ENCODE measurements at places on chromosomes 5 and 9. TPM values are rescaled to one million over a fixed set of nuclear protein-coding genes. Genes with fewer than 3 reads are reported as not detected.

The RXFP3 gene
- total RNA-seq: not detected

DNA sequence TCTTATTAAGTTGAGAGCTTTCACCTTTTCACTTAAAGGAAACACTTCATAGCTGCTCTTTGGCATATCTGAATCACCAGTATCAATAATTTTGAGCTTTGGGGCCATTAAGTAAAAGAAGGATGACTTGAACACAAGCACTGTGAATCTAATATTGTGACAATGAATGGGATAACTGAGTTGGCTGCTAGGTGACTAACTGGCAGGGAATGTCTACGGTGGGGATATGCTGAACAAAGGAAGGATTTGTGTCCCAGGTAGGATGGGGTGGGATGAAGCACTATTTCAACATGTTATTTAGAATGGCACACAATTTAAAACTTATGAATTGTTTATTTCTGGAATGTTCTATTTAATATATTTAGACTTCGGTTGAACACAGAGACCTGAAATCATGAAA, 123.6 kb downstream of the TEX10 start:
- peaks cover 75% of the 10 kb centered on the region for H3K36me3 ChIP-seq
- H3K27me3 ChIP-seq: no peaks in the 10 kb centered on the region
- peaks cover 4% of the 10 kb centered on the region for H3K4me1 ChIP-seq
- no peak overlapping the region for H3K4me3 ChIP-seq

DNA sequence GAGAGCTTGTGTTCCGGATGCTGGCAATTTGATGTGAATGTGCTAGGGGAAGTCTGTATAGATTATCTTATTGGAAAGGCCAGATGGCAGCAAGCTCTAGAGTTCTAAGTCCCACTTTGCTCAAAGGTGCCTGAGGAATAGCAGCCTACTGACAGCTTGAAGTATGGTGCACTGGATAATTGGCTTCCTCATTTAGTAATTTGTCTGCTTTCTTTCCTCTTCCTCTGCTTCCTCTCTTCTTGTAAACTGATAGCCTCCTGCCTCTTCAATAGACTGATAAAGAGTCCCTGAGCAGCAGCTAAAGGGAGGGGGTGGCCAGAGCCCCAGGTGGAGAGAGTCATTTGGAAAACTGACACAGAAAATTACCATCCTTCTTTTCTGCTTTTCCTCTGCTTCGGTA, 177.3 kb downstream of the FGF1 start:
- H3K4me3 ChIP-seq: no peak overlapping the region
- peaks cover 7% of the 10 kb centered on the region for H3K4me1 ChIP-seq
- no peak for DNase-seq
- H3K27me3 ChIP-seq: peaks cover 1% of the 10 kb centered on the region
- H3K36me3 ChIP-seq: no peaks in the 10 kb centered on the region
- no peak overlapping the region for H3K27ac ChIP-seq

The TMC1 gene
- total RNA-seq: not detected

- H3K27me3 ChIP-seq: peaks cover 5% of the 10 kb centered on the region
- H3K27ac ChIP-seq: no peak overlapping the region
- H3K4me3 ChIP-seq: peak overlapping the region; percentile 81
- H3K4me1 ChIP-seq: peaks cover 12% of the 10 kb centered on the region
- peak; percentile 32 for DNase-seq
Observed at GRCh38 chr9:136133191-136133958, 14.7 kb upstream of the TMEM250 start.

DNA sequence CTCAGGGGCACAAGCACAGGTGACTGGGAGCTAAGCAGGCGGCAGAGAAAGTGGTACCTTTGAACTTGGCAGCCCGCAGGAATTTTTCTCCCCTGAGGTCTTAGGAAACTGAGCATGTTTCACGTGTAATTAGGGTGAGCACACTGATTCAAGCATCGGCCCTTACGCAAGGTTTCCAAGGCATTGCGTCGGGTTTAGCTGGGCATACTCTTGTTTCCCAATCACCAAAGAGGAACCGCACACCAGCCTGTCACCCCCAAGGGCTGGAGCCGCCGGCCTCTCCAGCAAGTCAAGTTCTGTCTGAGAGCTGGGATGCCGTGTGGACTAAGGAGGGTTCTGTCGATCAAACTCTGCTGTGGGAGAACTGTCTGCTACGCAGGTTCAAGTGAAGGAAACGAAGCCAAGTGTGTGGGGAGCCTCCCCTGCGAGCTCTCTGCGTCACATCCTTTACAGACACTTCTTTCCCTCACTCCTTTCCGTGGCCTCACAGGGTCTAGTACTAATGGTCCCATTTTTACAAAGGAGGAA, 53.0 kb downstream of the ERGIC1 start:
- no peak overlapping the region for H3K27ac ChIP-seq
- no peaks in the 10 kb centered on the region for H3K36me3 ChIP-seq
- no peaks in the 10 kb centered on the region for H3K27me3 ChIP-seq

GRCh38 chr5:97694091-97694490, 511.0 kb upstream of the RIOK2 start:
- H3K27me3 ChIP-seq: no peaks in the 10 kb centered on the region
- H3K27ac ChIP-seq: no peak overlapping the region
- no peak overlapping the region for H3K4me3 ChIP-seq
- H3K36me3 ChIP-seq: no peaks in the 10 kb centered on the region
- DNase-seq: no peak

DNA sequence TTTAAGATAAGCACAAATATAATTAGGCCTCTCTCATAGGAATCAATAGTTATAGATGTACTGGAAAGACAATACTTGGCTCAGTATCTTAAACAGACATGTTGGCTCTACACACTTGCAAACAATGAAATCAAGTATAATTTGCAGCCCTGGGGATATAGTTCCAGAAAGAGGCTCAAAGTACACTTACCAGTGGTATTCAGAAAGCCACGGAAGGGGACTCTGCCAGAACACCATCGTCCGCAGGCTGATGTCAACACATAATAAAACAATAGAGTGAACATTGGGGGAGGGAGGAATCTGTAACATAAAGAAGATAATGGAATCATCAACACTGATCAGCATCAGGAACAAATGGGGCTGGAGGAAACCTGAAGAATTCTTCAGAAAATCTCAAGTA, 31.2 kb upstream of the EBF1 start:
- H3K27ac ChIP-seq: no peak overlapping the region
- no peaks in the 10 kb centered on the region for H3K27me3 ChIP-seq
- DNase-seq: no peak

- no peak overlapping the region for H3K27ac ChIP-seq
- H3K4me3 ChIP-seq: no peak overlapping the region
- peaks cover 59% of the 10 kb centered on the region for H3K36me3 ChIP-seq
- H3K4me1 ChIP-seq: no peaks in the 10 kb centered on the region
- no peaks in the 10 kb centered on the region for H3K27me3 ChIP-seq
Observed at GRCh38 chr5:116448450-116448849, 126.2 kb downstream of the SEMA6A start.

DNA sequence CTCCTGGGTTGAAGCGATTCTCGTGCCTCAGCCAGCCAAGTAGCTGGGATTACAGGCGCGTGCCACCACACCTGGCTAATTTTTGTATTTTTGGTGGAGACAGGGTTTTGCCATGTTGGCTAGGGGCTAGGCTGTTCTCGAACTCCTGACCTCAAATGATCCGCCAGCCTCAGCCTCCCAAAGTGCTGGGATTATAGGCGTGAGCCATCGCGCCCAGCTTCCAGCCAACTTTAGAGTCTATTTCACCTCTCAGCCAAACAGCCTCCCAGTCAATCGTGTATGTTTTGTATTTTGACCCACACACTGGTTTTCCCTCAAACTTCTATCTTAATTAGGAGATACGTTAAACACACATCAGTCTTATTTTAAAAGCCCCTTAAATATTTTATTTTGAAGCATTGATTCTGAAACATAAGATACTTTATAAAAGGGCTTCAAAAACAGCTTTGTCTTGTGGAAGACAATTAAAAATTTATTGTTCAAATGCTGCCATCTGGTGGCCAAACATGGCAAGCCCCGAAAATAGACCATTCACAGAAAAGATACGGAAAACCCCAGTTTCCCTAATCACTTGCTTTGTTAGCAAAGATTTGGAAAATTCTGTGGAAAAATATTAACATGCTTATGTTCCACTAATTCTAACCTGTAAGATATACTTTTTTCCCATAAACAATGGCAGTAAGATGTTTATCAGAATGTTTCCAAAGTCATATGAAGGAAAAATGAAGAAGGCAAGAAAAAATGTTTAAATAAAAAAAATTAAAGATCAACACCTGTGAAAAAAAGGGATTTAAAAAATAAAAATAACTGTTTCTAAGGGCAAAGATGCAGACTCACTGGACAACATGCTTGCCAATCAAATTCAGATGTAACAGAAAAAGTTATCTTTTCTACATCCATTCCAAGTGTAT, 33.1 kb downstream of the APTX start:
- DNase-seq: peak; percentile 46
- H3K27ac ChIP-seq: no peak overlapping the region
- H3K27me3 ChIP-seq: no peaks in the 10 kb centered on the region
- H3K4me3 ChIP-seq: no peak overlapping the region
- peaks cover 4% of the 10 kb centered on the region for H3K4me1 ChIP-seq
- H3K36me3 ChIP-seq: peaks cover 9% of the 10 kb centered on the region

GRCh38 chr5:150778088-150778516, 455 bp upstream of the SMIM3 start:
- peaks cover 24% of the 10 kb centered on the region for H3K4me1 ChIP-seq
- peak overlapping the region; percentile 91 for H3K4me3 ChIP-seq
- no peak for DNase-seq

- H3K4me1 ChIP-seq: no peaks in the 10 kb centered on the region
- no peak for DNase-seq
- H3K36me3 ChIP-seq: no peaks in the 10 kb centered on the region
- H3K27me3 ChIP-seq: peaks cover 13% of the 10 kb centered on the region
Observed at GRCh38 chr9:79254900-79255650, 316.7 kb upstream of the TLE4 start.

The RPL12 gene
- 1,480 TPM for total RNA-seq

The MYMK gene
- total RNA-seq: not detected

The MZB1 gene
- 2.5 TPM for total RNA-seq

GRCh38 chr9:135783540-135784245, 81.7 kb downstream of the KCNT1 start:
- no peaks in the 10 kb centered on the region for H3K36me3 ChIP-seq
- H3K4me3 ChIP-seq: no peak overlapping the region
- no peak for DNase-seq
- H3K4me1 ChIP-seq: no peaks in the 10 kb centered on the region
- H3K27ac ChIP-seq: no peak overlapping the region
